ENCODE measurements at places on chromosomes 4 and X.

DNA sequence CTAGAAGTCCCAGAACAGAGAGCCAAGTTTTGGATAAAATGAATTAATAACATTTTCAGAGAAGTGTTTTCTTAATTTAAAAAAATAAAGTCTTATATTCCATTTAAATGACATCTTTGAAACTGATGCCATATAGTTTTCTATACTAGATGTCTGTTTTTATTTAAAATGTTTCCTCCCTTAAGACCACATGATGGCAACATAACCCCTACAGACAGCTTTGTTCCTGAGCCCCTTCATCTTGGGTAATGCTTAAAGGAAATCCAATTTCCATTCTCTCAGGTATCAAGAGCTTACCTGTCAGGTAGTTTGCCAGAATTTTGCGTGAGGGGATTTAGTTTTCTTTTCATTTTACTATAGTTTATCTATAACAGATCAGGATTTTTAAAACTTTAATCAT lies 181.4 kb upstream of the UGT8 start:
- DNase-seq = no peak

GRCh38 chr4:87017580-87018342 lies 83.0 kb downstream of the AFF1 start:
- peak; percentile 74 for DNase-seq

GRCh38 chr4:89024051-89024675 lies 32.8 kb downstream of the FAM13A start:
- DNase-seq = peak; percentile 87

- DNase-seq = peak; percentile 86
These were observed 26.1 kb downstream of the LAMTOR3 start for GRCh38 chr4:99868126-99868596.

GRCh38 chrX:34886011-34886410 lies 56.6 kb upstream of the FAM47B start:
- peak; percentile 62 for DNase-seq

Data from fibroblast of mammary gland (primary cell).